ENCODE measurements at places on chromosomes 11 and 22. TPM values are rescaled to one million over a fixed set of nuclear protein-coding genes. Genes with fewer than 3 reads are reported as not detected.

DNA sequence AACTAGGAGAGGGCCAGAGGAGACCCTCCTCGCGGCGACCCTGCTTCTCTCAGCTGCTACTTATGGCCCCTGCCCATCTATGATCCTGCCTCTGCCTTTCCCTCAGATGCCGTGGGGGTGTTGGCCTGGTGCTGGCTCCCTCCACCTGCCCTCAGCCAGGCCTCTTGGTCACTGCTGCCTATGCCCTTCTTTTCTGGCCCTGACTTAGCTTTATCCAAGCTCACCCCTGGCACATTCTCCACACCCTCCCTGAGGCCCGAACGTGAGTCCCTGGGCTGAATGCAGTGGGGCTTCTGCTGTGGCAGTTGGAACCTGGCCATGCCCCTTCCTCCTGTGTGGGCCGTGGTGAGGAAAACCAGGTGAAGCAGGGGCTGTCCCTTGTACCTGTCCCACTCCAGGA lies 19.8 kb upstream of the SUSD2 start:
- no peak for DNase-seq

DNA sequence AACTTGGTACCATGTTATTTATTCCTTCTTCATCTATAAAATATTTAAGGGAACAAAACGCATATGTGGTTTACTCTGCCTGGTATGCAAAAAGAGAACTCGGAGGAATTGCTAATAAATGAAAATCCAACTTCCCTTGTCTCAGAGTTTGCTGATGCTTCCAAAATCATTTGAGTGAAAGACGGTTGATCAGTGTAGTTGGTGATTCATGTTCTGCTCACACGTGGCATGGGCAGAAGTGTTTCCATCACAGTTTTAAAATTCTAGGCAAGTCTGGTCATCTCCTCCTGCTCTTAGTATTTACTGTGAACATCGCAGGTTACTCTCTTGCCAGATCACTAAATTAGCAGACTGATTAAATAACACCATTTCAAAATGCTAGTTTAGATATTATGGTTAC lies 11.9 kb upstream of the PARVB start:
- DNase-seq = no peak

Gene CDC42BPG
- total RNA-seq = 62.4 TPM

Gene OR8G1
- total RNA-seq = not detected

- DNase-seq = no peak
Measured at GRCh38 chr22:35305525-35306070, 5.9 kb downstream of the TOM1 start.

Gene TREH
- not detected for total RNA-seq

DNA sequence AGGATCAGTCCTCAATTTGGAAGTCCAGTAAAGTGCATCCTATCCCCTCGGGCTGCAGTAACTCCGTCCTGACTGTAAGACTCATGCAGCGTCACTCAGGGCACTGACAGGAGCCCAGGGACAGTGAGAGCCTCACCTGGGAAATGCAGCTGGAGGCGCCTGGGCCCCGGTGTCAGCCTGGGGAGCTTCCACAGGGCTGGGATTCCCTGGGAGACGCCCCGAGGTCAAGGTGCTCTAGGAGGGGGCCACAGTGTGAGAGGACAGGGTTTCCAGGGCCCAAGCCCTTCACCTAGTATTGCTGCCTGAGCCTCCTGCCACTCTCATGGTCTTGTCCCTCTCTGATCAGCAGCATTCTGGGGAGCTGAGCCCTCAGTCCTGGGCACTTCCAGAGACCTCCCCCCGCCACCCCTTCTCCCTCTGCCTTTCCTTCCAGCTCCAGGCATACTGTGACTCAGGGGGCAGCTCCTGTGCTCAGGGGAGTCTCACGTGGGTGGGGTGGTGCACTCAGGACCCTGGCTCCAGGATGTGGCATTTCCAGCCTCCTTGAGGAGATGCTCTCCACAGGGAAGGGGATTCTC lies 99.1 kb upstream of the IGLL5 start:
- peak; percentile 47 for DNase-seq

DNA sequence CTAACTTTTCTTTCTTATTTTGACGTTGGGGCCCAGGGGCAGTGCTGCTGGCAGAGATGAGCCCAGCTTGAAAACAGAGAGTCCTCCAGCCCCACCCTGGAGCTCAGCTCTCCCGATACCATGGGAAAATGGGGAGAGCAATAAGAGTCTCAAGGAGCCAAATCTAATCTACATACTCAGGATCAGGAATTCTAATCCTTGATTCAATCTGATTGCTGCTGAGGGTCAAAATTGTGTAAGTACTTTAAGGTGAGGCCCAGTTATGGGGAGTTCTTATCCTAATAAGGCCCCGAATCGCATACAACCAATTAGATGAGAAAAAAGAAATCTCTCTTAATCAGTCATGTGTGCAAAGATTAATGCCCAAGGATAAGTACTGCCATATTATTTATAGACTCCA lies 202.9 kb downstream of the FAM76B start:
- no peak for DNase-seq

GRCh38 chr22:39300186-39300830 lies 19.1 kb downstream of the RPL3 start:
- DNase-seq = peak; percentile 82

GRCh38 chr22:35629406-35630216 lies 12.5 kb upstream of the MB start:
- no peak for DNase-seq

GRCh38 chr11:75351541-75351790 lies at the start of gene ARRB1:
ARRB1 (minus strand) TSS chr11:75351661; CDS start chr11:75351607, 54 bp downstream.
- peak; percentile 74 for DNase-seq

GRCh38 chr22:46147471-46148267 lies 2.7 kb upstream of the PPARA start:
- DNase-seq = no peak

- DNase-seq = no peak
Measured at GRCh38 chr11:66604155-66604554, 11.2 kb downstream of the CCS start.

- no peak for DNase-seq
Measured at GRCh38 chr22:48701296-48702030, 1126.2 kb downstream of the BRD1 start.

Gene TMPRSS13
- 26.2 TPM for total RNA-seq

DNA sequence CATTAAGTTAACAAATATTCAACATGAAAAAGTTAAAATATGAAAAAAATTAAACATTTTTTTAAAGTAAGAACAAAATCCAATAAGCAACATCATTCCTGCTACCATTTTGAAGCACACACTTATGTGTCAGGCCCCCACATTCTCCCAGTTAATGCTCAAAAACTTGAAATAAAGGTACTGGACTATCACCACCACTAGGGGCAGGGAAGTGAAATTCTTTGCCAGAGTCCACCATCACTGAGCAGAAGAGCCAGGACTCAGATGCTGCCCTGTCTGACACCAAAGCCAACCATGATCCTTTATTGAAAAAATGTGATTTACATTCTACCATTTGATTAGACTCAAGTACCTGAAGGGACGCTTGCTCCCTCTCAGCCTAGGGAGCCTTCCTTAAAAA lies 39.1 kb downstream of the PITPNB start:
- no peak for DNase-seq

- no peak for DNase-seq
Measured at GRCh38 chr22:44419429-44419828, 78.6 kb downstream of the RTL6 start.

DNA sequence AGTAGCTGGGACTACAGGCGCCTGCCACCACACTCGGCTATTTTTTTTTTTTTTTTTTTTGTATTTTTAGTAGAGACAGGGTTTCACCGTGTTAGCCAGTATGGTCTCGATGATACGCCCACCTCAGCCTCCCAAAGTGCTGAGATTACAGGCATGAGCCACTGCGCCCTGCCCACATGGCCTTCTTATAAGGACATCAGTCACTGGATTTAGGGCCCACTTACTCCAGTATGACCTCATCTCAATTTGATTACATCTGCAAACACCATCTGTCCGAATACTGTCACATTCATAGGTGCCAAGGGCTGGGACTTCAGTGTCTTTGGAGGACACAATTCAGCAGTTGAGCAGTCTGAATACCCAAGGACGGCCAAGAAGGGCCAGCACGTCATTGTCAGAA lies 8.2 kb upstream of the PRR5 start:
- DNase-seq = no peak

DNA sequence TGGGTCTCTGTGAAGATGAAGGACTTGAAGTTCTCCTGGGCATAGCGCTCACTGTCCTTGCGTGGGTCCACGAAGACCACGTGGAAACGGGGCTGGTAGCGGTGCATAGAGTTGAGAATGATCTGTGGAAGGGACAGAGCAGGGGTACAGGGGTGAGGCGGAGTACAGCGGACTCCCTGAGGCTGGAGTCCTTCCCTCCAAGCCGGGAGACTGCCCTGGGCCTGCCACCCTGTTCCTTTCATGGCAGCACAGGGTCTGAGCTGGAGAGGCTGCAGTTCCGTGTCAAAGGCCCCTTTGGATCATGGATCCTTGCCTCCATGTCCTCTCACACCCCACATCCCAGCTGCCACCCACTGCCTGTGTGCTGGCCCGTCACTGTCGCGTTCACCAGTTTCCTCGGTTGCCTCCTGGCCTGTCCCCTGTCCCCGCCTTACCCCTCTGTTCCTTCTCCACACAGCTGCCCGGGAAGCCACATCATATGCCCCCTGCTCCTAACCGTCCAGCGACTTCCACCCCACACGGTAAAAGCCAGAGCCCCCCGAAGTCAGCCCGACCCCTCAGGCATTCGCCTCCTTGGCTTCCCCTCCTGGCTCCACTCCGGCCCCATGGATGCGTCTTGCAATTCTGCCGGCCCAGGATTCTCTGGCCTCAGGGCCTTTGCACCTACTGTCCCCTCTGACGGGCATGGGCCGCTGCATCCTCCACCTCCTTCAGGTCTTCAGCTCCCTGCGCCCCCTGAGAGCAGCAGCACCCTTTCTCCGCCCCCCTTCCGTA lies 3.4 kb upstream of the NUDT8 start:
- no peak for DNase-seq

Gene RPLP2
- total RNA-seq = 698 TPM

DNA sequence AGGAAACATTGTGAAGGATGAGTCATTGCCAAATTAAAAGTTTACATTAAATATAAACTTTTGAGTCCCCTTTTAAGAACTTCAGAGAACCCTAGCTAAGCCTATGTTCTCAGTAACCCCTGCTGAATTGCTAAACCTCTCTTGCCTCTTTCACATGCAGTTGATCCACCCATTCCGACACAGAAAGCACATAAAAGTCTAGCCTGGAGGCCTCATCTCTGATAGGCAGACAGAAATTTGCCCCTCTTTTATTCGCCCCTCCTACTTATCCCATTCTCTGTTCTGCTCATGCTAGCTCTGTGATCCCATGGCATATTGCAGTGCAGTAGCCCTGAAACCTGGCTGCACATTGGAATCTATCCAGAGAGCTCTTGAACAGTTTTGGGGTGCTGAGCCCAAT lies 58.2 kb upstream of the PDE3B start:
- DNase-seq = no peak

DNA sequence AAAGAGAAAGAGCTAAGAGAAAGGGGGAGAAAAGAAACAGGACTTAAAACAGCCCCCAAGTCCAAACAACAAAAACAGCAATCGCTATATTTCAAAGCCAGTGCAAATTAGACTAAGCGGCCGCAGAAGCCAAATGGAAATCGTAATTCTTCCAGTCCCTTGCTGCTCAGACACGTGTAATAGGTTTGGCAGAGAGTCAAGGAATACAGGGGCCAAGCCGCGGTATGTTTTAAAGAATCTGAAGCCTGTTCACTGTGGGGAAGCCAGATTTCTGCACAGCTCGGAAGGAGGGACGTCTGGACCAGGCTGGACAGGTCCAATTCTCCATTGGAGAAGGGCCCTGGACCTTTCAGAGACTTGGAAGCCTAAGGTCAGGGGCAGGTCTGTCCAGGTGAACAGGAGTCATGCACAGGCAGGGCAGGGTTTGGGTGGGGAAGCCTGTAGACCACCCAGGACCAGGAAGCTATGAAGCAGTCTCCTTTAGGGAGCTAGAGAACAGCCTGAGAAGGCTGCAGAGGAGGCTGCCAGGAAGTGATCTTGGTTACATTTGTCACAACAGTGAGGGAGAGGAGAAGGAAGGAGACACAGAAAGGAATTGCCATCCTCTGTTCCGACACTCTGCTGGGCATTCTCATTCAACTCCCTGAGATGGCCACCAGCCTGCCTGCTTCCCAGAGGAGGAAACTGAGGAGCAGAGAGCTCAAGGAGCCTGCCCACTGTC lies 265.5 kb upstream of the ISX start:
- DNase-seq = no peak

GRCh38 chr11:61297746-61298145 lies 2.6 kb upstream of the VWCE start:
- DNase-seq = no peak

GRCh38 chr11:10727146-10727851 lies 23.7 kb upstream of the CTR9 start:
- no peak for DNase-seq

- DNase-seq = no peak
Measured at GRCh38 chr11:41334007-41334933, 125.2 kb downstream of the LRRC4C start.

Gene POU2AF1
- total RNA-seq = 1.4 TPM

DNA sequence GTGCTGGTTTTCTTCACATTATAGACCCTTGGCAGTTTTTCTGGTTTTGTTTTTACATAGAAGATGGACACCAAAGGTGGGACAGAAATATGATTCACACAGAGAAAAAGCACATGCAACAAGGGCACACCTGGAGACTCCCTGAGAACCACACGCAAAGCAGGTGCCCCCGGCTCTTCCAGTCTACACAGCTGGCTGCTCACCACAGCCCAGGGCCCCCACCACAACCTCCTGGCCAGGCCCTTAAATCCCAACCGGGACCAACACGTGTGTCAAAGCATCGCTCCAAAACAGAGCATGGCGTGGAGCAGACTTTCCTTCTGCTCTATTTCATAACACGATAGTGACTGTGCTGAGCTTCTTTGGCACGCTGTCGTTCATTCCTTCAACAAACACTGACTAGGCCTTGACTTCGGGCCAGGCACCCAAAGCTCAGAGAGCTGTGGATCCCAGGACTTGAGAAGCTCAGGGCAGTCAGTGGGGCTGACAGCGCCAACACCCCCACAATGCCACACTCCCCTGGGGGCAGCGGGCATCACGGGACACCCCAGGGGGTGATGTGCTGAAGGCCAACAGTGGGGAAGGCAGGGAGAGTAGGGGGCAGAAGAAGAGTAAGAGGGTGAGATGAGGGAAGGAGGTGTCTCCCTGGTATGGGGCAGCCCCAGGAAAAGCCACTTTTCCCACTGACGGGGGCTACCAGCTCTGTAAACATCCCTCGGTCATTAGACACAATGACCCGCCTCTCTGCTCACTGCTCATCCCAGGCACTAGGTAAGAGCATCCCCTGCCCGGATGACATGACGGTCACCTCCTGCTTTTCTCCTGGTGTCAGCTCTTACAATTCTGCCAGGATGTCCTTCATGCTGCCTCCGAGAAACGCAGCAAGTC lies 26.0 kb downstream of the CELSR1 start:
- no peak for DNase-seq

- peak; percentile 91 for DNase-seq
Measured at GRCh38 chr11:60924110-60924905, at the start of gene TMEM132A. TMEM132A (plus strand) TSS chr11:60924460; CDS start chr11:60924634, 174 bp downstream.
